ENCODE measurements at places on chromosomes 7 and 10. TPM values are rescaled to one million over a fixed set of nuclear protein-coding genes. Genes with fewer than 3 reads are reported as not detected.
A peak's percentile ranks its signal among the peaks of the same experiment; 100 is the strongest.

The BICC1 gene
- not detected for total RNA-seq

The ELAPOR2 gene
- 0.56 TPM for total RNA-seq

The ITIH2 gene
- total RNA-seq = not detected

- DNase-seq = no peak
Measured at GRCh38 chr10:51103554-51104217, 29.4 kb downstream of the PRKG1 start.

DNA sequence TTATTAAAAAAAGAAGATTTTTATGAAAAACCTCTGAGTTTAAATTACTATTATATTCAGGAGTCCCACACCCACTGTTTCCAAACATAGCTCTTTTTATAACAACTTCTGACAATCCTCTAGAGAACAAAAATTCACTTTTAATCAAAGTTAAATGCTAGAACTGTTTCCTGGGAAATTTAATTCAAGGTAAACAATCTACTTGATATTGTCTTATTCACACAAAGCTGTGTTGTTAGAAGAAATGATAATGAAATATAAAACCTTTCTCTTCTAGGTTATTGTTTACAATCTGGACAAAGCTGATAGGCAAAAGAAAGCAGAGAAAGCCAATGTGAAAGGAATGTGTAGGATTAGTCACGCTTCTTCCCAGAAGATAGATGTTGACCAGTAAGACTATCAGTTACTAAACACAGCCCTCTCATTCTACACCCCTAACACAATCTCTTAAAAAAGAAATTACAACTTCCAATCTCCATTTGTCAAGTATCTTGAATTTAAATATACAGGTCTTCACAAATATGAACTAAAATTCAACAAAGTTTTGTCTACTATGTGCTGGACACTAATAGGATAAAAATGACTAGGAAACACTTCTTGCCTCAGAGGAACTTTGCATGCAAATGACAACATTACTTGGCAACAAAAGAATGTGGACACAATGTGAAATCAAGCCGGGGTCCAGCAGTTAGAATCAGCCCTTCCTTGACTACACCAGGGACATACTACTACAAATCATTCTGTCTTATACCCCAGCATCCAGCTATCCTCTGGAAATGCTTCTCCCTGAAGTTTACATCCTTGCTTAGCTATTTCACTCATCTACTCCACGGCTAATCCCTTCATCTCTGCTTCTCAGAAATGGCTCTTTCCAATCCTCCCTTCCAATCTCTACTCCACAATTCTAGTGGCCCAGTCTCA lies 123.7 kb downstream of the IMMP2L start:
- no peak for DNase-seq

- no peak for DNase-seq
Measured at GRCh38 chr7:20787660-20788419, 1.2 kb upstream of the SP8 start.

GRCh38 chr10:51124852-51125251 lies 50.6 kb downstream of the PRKG1 start:
- no peak for DNase-seq

DNA sequence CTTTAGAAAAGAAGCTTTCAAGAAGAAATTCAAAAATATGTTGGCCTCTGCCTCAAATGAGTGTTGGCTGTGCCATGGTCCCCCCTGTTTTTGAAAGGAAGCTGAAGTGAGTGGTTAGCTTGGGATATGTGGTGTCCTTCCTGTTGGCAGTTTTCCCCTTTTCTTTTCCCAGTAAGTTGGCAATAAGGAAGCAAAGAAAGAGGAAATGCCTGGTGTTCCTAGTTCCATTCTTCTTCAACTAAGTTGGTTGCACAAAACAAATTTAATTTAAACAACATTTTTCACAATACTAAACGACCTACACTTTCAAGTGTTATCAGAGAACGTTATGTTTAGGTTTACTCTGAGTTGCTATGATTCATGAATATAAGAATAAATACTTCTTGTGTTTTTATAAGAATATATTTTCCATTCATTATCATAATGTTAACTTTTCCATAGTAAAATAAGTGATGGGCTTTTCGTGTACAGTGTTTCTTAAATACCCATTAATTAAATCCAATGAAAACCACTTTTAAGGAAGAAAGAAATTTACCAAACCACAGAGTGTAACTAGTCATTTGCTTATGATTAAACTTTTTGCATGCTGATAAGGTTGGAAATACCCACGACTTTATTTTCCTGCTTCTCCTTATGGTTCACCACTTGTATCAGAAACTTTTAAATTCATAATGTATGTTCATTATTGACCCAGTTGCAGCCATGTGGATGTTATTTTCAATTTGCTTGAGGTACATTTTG lies 7.7 kb downstream of the HDAC9 start:
- DNase-seq = no peak

GRCh38 chr7:155971180-155971770 lies 159.0 kb upstream of the SHH start:
- no peak for DNase-seq

DNA sequence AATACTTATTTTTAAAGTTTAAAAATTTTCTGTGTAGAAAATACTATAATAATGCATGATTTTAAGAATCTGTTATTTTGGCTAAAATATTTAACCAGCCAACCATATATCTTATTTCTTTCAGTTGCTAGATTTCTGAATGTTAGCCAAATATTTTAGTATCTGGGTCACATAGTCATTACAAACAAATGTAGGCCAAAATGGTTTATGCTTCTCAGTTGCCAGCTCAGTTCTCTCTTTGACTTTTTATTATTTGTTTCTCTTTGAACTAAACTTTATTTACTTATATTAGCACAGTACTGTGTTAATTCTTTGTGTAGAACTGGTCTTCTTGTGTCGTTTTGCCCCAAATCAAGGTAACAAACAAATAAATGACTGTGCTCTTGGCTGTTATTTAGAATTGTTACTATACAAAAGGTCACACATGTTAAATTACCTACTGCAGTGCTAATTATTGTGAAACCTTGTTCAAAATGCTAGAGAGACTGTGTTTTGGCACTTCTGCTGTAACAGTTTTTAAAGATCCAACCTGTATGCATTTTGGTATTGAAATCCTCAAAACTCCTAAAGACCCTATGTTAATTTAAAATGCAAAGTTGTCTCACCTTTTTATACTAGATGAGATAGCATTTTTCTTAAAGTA lies 39.8 kb downstream of the ZEB1 start:
- no peak for DNase-seq

GRCh38 chr7:55569797-55570196 lies 2.5 kb downstream of the VOPP1 start:
- DNase-seq = peak; percentile 70

- DNase-seq = no peak
Measured at GRCh38 chr7:30193336-30193943, 58.7 kb downstream of the MTURN start.
